ENCODE measurements at places on chromosomes 2 and 18. TPM values are rescaled to one million over a fixed set of nuclear protein-coding genes. Genes with fewer than 3 reads are reported as not detected.
A peak's percentile ranks its signal among the peaks of the same experiment; 100 is the strongest.

- no peak for DNase-seq
- H3K27ac ChIP-seq: no peak overlapping the region
- H3K27me3 ChIP-seq: no peaks in the 10 kb centered on the region
- H3K4me3 ChIP-seq: no peak overlapping the region
- no peaks in the 10 kb centered on the region for H3K36me3 ChIP-seq
These were observed 138.0 kb downstream of the SOCS6 start for GRCh38 chr18:70426818-70427217.

DNA sequence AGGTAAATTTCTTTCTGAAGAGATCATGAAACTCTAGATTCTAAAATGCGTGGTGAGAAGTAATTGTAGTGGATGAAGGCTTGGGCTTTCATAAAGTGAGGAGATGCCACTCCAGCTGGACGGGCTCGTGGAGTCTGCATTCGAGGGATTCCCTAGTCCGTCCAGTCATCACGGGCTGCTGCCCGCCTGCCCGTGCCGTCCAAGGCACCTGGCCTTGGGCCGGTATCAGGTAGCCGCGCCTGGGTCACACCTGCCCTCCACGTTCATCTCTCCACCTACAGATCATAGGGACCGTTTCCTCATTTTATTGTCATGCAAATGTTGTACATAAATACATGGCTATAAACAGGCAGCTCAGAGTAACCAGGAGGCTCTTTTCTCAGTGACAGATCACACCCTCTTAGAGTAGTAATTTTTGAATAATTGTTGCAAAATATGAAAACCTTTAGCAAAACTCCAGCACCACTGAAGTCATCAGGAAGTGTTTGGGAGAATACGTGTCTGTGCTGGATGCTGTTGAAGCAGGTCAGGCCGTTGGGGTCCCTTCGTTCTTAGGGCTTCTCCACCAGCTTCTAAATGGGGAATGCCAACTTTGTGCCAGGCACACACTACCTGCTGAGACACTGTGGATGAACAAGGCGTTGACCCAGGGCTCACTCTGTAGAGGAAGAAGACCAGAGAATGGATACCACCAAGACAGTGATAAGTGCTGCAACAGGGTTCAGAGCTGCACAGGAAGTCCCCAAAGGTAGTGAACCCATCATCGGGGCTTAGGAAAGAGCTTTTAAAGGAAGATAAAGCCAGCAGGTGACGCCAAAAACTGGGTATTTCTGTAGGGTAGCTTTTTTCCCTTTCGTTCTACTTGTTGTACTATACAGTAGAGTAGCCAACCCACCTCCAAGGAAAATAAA lies 112.5 kb downstream of the FAM210A start:
- H3K4me1 ChIP-seq: peaks cover 3% of the 10 kb centered on the region
- no peak overlapping the region for H3K27ac ChIP-seq
- no peak for DNase-seq

- no peaks in the 10 kb centered on the region for H3K36me3 ChIP-seq
- no peak overlapping the region for H3K27ac ChIP-seq
- H3K4me3 ChIP-seq: no peak overlapping the region
- DNase-seq: no peak
These were observed 249.4 kb upstream of the SLC14A2 start for GRCh38 chr18:45365835-45366234.

GRCh38 chr2:24205131-24205530 lies 30.3 kb downstream of the FAM228A start:
- H3K4me3 ChIP-seq: no peak overlapping the region
- H3K27me3 ChIP-seq: no peaks in the 10 kb centered on the region
- peaks cover under 1% of the 10 kb centered on the region for H3K4me1 ChIP-seq
- H3K27ac ChIP-seq: no peak overlapping the region

DNA sequence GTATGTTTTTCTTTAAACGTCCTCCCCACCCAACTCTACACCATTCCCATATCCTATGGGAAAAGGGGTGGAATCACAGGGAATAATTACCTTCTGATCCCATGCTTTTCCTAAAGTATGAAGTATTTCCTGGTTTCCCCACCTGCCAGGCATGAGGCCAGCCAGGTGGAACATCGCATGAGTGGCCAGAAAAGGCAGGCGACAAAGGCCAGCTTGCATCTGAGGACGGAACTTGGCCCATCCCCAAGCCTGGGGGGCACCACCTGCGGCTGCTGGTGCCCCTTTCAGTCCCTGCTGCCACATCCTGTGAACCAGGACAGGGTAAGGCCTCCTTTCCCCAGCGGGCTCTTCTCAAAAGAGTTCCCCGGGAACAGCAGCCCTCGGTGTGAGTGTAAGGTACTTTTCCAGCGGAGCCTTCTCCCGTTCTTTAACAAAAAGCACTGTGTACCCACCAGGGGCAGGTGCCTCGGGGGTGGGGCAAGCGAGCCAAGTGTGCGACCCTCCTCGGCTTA lies 1.2 kb upstream of the ERFE start:
- no peak overlapping the region for H3K27ac ChIP-seq
- H3K27me3 ChIP-seq: no peaks in the 10 kb centered on the region
- no peaks in the 10 kb centered on the region for H3K4me1 ChIP-seq
- no peaks in the 10 kb centered on the region for H3K36me3 ChIP-seq
- no peak overlapping the region for H3K4me3 ChIP-seq

- H3K36me3 ChIP-seq: no peaks in the 10 kb centered on the region
- DNase-seq: no peak
- H3K27me3 ChIP-seq: no peaks in the 10 kb centered on the region
- no peak overlapping the region for H3K4me3 ChIP-seq
- no peak overlapping the region for H3K27ac ChIP-seq
These were observed 54.9 kb upstream of the CAPN13 start for GRCh38 chr2:30862054-30862651.

DNA sequence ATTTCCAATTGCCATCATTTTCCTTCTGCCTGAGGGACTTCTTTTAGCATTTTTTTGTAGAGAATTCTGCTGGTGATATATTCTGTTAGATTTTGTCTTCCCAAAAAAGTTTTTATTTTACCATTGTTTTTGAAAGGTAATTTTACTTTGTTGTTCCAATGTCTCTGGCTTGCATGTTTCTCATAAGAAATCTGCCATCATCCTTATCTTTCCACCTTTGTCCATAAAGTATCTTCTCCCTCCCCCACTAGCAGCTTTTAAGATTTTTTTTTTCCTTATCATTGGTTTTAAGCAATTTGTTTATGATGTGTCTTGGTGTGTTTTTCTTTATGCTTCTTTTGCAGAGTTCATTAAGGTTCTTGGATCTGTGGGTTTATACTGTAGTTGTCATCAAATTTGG lies 104.5 kb downstream of the KCTD1 start:
- no peak overlapping the region for H3K4me3 ChIP-seq
- no peaks in the 10 kb centered on the region for H3K36me3 ChIP-seq
- no peaks in the 10 kb centered on the region for H3K27me3 ChIP-seq
- peaks cover 3% of the 10 kb centered on the region for H3K4me1 ChIP-seq
- no peak for DNase-seq

DNA sequence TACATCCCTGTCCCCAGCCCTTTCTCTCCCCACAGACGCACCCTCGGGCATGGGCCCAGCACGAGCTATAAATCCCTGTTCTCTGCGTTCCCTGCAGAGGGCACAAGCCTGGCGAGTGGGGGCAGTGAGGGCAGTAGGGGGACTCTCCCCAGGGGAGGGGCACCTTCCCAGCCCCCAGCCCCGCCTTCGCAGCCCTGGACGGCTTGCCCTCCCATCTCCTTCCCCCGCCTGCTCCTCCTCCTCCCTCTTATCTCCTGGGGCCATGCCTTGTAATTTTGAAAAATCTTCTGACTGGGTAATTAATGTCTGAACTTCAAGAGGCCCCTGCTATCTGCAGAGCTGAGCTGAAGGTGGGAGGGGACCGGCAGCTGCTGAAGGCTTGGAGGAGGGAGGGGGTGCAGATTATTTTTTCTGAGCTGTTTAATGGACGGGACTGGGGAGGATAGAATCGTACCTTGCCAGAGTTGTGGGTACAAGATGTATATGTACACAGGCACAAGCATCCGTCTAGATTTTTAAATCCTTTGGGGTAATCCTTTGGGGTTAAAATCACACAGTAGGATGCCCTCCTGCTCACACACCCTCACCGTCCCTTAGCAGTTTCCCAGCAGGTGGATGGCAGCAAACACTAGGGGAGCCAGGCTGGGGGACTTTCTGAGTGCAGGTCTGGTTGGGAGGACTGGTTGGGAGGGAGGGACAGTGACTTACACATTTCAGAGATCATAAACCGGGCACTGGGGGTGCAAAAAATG lies 121.9 kb downstream of the SMAD7 start:
- H3K4me3 ChIP-seq: no peak overlapping the region
- H3K27me3 ChIP-seq: no peaks in the 10 kb centered on the region
- peak; percentile 57 for DNase-seq
- no peak overlapping the region for H3K27ac ChIP-seq

DNA sequence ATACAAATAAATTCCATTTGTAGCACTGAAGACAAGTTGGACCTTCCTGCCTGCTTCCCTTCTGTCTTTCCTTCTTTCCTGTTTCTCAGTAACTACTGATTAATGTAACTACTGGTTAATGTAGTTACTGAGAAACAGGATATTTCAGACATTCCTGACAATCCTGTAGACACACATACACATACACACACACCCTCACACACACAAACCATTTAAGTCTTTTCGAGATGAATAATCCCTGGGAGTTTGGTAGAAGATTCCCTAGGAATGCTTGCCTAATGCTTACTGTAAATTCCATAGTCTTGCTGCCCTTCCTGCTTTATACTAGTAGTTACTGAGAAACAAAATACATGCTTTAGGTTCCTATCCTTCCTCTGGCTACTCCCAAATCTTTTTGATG lies 83.9 kb downstream of the PIK3C3 start:
- no peak overlapping the region for H3K4me3 ChIP-seq
- no peaks in the 10 kb centered on the region for H3K27me3 ChIP-seq
- H3K27ac ChIP-seq: no peak overlapping the region
- no peak for DNase-seq

- H3K27me3 ChIP-seq: no peaks in the 10 kb centered on the region
- H3K36me3 ChIP-seq: no peaks in the 10 kb centered on the region
- H3K27ac ChIP-seq: no peak overlapping the region
- H3K4me3 ChIP-seq: no peak overlapping the region
- no peak for DNase-seq
These were observed 31.9 kb downstream of the FAM228A start for GRCh38 chr2:24206714-24207113.

GRCh38 chr18:78293940-78294541 lies 685.6 kb upstream of the SALL3 start:
- no peak overlapping the region for H3K27ac ChIP-seq
- DNase-seq: no peak
- H3K27me3 ChIP-seq: no peaks in the 10 kb centered on the region
- no peaks in the 10 kb centered on the region for H3K4me1 ChIP-seq
- no peaks in the 10 kb centered on the region for H3K36me3 ChIP-seq

DNA sequence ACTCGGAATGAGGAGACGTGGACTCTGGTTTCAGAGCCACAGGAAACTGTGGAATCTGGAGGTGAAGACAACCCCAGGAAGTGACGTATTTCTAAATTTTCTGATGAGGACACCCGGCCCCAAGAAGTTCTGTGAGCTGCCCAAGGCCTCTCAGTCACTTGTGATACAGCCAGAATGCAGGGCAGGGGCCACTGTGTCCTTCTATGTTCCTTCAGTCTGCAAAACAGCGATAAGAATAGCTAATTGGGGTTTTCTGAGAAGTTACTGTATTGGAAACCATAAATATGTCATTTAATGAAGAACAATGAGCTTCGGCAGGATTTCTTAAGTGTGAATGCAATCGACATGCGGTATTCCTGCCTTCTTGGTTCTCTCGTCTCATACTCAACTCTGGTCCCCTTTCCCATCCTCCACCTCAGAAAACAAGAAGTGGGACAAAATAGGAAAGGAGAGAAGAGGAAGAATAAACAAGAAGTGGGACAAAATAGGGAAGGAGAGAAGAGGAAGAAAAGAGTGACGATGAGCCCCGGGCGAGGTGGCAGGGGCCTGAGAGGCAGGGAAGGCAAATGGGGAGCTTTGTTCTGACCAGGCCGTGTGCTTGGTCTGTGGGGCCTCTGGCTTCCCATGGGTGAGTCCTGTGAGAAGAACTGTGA lies 282.0 kb upstream of the REV1 start:
- H3K27ac ChIP-seq: no peak overlapping the region
- H3K27me3 ChIP-seq: no peaks in the 10 kb centered on the region
- no peak overlapping the region for H3K4me3 ChIP-seq
- no peak for DNase-seq

- H3K27ac ChIP-seq: no peak overlapping the region
- H3K4me3 ChIP-seq: no peak overlapping the region
- DNase-seq: no peak
- no peaks in the 10 kb centered on the region for H3K27me3 ChIP-seq
- H3K36me3 ChIP-seq: no peaks in the 10 kb centered on the region
- no peaks in the 10 kb centered on the region for H3K4me1 ChIP-seq
These were observed 43.9 kb downstream of the SS18 start for GRCh38 chr18:26046419-26047077.

DNA sequence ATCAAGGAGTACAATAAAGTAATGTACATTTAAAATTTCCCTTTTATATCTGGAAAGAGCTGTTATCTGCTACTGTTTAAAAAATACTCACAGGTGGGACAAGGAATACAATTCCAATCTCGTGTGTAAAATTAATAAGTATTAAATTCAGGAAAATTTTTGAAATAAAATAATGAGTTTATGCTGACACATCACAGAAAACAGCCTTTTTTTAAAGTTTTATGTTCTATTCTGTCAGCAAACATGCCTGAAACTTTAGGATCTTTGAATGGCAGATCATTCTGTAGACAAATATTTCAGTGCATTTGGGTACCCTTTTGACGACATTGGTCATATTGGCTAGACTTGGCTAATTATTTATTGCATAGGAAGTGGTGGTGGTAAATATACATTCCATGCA lies 254.4 kb upstream of the ETAA1 start:
- no peaks in the 10 kb centered on the region for H3K36me3 ChIP-seq
- peaks cover 2% of the 10 kb centered on the region for H3K4me1 ChIP-seq
- no peak overlapping the region for H3K27ac ChIP-seq
- DNase-seq: no peak
- no peak overlapping the region for H3K4me3 ChIP-seq

- H3K4me3 ChIP-seq: no peak overlapping the region
- no peaks in the 10 kb centered on the region for H3K27me3 ChIP-seq
- no peak for DNase-seq
- H3K27ac ChIP-seq: no peak overlapping the region
These were observed 30.3 kb upstream of the IKZF2 start for GRCh38 chr2:213181712-213182111.

GRCh38 chr2:197209246-197209645 lies 101.3 kb downstream of the ANKRD44 start:
- no peak for DNase-seq
- H3K4me3 ChIP-seq: no peak overlapping the region
- no peak overlapping the region for H3K27ac ChIP-seq
- H3K36me3 ChIP-seq: no peaks in the 10 kb centered on the region
- H3K4me1 ChIP-seq: peaks cover 2% of the 10 kb centered on the region

- peaks cover 9% of the 10 kb centered on the region for H3K4me1 ChIP-seq
- no peaks in the 10 kb centered on the region for H3K27me3 ChIP-seq
- H3K27ac ChIP-seq: peak overlapping the region; percentile 55
- peak overlapping the region; percentile 99 for H3K4me3 ChIP-seq
- no peaks in the 10 kb centered on the region for H3K36me3 ChIP-seq
- peak; percentile 44 for DNase-seq
These were observed 749 bp downstream of the STK25 start for GRCh38 chr2:241507430-241508239.

CTIF gene
- total RNA-seq: 82.3 TPM

POTEC gene
- not detected for total RNA-seq

TRABD2A gene
- total RNA-seq: 24.3 TPM

NGEF gene
- total RNA-seq: 0.18 TPM

TOGARAM2 gene
- total RNA-seq: 1.1 TPM

CD8B gene
- 1.5 TPM for total RNA-seq

SERPINB3 gene
- 0.23 TPM for total RNA-seq

HOXD10 gene
- total RNA-seq: 3.2 TPM

EMILIN1 gene
- total RNA-seq: 156 TPM

HOXD12 gene
- not detected for total RNA-seq

BCL2L11 gene
- 34.7 TPM for total RNA-seq

GCG gene
- total RNA-seq: 0.23 TPM

CD302 gene
- 40.3 TPM for total RNA-seq

TRIM43 gene
- total RNA-seq: not detected

POMC gene
- total RNA-seq: 1.4 TPM

GNAL gene
- total RNA-seq: 2.6 TPM
